ENCODE measurements at places on chromosomes 5 and 9. TPM values are rescaled to one million over a fixed set of nuclear protein-coding genes. Genes with fewer than 3 reads are reported as not detected.

DNA sequence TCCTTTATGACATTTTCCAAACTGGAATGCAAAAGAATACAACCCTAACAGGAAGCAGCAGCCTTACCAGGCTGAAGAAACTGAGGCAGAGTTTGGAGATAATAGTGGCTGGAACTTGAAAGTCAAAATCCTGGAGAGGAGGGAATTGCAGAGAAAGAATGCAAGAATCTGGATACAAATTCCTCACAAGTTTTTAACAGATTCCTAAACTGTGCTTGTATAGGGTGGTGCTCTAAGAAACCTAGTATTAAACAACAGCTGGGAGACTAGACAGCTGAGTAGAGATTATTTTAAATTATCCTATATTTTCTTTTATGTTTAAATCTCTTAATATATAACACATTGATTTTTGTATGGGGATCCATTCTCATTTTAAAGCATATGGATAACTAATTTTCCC lies 30.7 kb downstream of the INVS start:
- DNase-seq = no peak

- no peak for DNase-seq
Observed at GRCh38 chr5:83556190-83556589, 84.6 kb downstream of the VCAN start.

DNA sequence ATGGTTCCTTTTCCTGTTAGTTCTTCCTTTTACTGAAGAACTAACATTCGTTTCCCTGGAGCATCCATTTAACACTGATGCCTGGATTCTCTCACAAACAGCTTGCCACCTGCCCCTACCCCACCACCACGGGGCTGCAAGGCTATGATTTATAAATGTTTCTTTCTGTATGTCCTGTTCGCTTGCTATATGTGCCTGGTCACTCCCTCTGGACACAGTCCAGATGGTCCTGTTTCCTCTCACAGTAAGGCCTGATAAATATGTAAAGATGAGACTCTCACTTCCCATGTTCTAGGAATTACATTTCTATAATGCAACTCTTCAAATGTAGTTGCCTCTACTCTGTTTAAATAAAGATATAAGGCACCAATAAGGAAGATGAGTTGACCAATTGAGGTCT lies 146.4 kb upstream of the SHB start:
- no peak for DNase-seq

- no peak for DNase-seq
Observed at GRCh38 chr5:72157625-72157962, 50.3 kb downstream of the MAP1B start.

DNA sequence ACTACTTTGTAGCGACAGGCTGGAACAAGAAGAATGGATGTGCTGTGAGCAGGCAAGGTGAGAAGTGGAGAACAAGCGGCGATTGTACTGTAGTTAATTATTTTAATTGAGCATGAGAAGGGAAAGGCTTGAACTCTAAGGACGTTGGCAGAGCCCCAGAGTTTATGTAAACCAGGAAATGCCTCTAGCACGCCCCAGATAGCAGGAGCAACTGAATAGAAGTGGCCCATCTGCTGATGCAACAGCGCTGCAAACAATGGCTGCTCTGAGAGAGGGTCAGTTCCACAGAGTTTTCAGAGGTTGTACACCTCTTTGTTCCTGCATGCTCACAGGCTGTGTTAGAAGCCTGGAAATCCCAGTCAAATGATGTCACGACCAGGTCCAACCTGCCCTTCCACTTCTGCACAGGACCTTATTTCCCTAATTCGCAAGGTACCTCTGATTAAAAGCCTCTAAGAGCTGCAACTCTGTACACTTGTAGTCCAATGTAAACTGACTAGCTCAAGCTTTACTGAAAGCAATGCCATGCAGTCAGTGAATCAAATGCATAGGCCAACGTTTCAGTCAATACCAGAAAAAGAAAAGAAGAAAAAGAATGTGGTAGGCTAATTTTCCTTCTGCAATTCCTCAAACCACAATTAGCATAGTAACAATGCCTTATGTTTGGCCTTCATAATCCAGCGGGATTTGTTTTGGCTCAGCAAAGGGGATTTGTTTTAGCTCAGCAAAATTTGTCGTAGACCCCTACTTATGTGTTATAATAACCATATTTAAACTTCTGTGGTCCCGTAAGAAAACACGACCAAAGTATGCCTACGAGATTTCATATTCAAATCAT lies 119.6 kb upstream of the RETREG1 start:
- peak; percentile 85 for DNase-seq

DNA sequence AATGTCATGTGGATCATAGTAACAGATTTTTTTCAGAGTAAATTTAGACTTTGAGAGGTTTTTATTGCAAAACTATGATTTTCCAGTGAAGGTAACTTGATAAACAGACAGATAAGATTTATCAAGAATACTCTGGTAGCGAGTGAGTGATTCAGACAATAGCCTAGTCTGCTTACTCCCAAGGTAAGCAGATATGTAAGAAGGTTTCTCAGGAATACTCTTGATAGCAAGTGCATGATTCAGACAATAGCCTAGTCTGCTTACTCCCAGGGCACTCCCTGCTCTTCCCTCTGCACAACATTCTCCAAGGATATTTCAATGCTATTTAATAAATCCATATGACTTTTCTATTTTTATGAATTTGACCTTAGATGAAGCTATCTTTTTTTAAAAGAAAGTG lies 1881.5 kb downstream of the EFNA5 start:
- no peak for DNase-seq

- no peak for DNase-seq
Observed at GRCh38 chr5:11072568-11072967, 311.5 kb upstream of the DAP start.

- no peak for DNase-seq
Observed at GRCh38 chr5:2741956-2742355, 9.5 kb downstream of the IRX2 start.

GRCh38 chr5:181283347-181283746 lies 22.4 kb upstream of the TRIM52 start:
- no peak for DNase-seq

DNA sequence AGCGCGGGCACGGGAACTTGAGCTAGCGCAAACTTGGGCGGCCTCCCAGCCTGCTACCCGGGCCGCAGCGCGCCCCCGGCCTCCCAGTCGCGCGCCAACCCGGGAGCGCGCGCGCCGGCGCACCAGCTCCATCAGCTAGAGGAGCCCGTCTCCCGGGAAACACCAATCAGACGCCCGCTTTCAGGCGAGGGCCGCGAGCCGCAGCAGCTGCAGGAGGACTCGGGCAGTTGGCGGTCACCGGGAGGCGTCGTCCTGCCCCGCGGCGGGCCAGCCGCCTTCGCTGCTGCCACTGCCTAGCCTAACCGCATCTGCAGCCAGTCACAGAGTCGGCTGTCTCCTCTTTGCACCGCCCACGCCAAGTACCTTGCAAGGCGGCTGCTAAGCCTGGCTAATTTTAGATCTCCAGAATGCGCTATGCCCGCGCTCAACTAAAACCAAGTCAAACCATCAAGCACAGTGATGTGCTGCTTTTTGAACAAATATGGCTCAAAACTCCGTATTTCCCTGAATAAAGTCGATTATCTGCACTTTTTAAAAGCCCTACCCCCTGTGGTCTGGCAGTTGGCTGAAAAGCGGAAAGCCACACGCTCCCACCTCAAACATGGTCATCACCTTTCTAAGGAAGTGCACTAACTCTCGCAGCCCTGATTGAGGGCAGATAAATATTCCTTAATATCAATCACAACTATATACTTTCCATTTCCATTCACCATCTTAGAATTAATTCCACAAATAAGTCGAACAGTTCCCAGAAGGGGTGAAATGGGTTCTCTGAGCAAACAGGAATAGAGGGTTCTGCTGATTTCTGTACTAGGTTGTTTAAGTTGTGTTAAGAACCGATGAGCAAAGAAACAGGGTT lies 221.8 kb downstream of the MEF2C start:
- DNase-seq = peak; percentile 67

Gene ZNF608
- polyA plus RNA-seq = 44.2 TPM

Gene ASTN2
- polyA plus RNA-seq = 11.4 TPM
